ENCODE measurements at places on chromosomes 13 and 19.

GRCh38 chr13:112331675-112332074, 44.5 kb upstream of the SPACA7 start:
- DNase-seq: no peak

- DNase-seq: no peak
These were observed 9.0 kb upstream of the ACSBG2 start for GRCh38 chr19:6126335-6126974.

GRCh38 chr19:57888560-57889231, at the start of gene ZNF814:
Gene ZNF814 (minus strand): TSS chr19:57889037. CDS start chr19:57888802, 235 bp downstream.
- peak; percentile 70 for DNase-seq

GRCh38 chr19:7645163-7645562, 8.3 kb downstream of the STXBP2 start:
- DNase-seq: no peak

- DNase-seq: no peak
These were observed 819.5 kb downstream of the DIAPH3 start for GRCh38 chr13:59343993-59344822.

- DNase-seq: no peak
These were observed 12.4 kb upstream of the TPP2 start for GRCh38 chr13:102584434-102584833.

GRCh38 chr13:95516492-95516891, 36.0 kb upstream of the CLDN10 start:
- DNase-seq: no peak

DNA sequence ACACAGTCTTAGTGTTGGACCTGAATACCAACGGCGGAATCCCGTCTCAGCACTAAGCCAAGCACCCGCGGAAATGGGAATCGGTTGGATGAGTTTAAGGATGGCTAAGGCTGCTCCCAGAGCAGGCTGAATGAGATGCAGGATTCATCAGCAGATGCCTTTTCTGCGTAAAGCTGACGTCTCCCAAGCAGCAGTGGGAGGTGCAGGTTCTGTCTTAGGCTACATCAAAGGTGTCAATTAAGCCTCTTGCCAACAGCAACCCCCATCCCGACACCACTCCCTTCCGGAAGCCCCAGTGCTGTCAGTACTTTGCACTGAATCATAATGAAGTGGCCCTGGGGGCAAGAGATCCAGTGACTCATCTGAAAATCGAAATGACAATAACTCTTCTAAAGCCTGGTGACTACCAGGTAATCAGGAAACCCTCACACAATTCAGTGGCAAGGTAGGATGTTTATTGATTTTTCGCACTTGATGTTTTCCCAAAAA, 275.6 kb downstream of the DCLK1 start:
- DNase-seq: no peak

DNA sequence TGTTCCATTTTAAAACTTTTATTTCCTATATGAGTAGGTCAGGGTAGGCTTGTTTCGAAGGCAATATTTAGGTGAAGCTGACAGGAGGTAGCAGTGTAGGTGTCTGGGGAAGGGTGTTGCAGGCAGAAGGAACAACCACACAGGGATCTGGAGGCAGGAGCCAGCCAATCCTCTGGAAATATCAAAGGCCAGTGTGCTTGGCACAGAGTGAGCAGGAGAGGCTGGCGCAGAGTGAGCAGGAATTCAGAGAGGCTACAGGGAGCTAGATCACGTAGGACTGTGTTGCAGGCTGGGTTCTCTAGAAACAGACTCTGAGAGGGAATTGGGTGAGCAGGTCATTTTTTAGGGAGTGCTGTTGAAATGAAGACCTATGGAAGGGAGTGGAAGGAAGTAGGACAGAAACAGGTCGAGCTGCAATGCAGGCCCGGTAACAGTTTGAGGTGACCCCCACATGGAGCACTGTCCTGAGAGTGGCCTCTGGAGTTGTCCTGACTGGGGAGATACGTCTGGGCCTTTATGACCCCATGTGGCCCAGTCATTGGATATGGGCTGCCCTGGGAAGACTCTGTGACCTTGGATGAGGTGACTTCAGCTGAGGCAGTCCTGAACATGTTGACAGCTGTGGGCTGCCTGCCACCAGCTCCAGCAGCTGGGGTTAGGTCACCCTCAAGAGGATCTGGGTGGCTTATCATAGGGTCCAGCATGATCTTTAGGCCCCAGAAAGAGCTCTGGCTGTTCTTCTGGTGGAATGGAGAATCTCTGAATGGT, 51.7 kb downstream of the ERCC5 start:
- no peak for DNase-seq

- DNase-seq: no peak
These were observed 124.9 kb downstream of the CRYL1 start for GRCh38 chr13:20400774-20401173.

GRCh38 chr19:10294368-10294697, 4.6 kb downstream of the ICAM5 start:
- no peak for DNase-seq

DNA sequence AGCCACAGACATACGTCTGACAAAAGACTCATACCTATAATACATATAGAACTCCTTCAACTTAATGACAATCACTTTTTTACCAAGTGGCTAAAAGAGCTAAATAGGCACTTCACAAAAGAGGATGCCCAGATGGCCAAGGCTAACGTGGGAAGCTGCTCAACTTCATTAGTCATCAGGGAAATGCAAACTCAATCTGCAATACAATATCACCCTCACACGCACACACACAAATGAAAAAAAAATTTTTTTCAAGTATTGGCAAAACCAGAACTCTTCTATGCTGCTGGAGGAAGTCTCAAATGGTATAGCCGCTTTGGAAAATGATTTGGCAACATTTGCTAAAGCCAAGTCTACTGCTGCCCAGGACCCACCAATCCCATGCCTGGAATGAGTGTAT, 14.6 kb upstream of the DNMT1 start:
- no peak for DNase-seq

- DNase-seq: no peak
These were observed 25.1 kb downstream of the SIPA1L3 start for GRCh38 chr19:37931881-37932655.
